Kidney (tissue), 22 donors: ENCODE measurements at places on chromosomes 3 and 15. TPM values are rescaled to one million over a fixed set of nuclear protein-coding genes. Genes with fewer than 3 reads are reported as not detected.

Gene FAM3D
- 0.60 TPM for total RNA-seq

Gene SLC28A2
- total RNA-seq: not detected

Gene RLBP1
- total RNA-seq: not detected

Gene SERINC4
- total RNA-seq: 0.13 TPM

Gene ACAD11
- 21.4 TPM for total RNA-seq

Gene NISCH
- 98.7 TPM for total RNA-seq

Gene CHRM5
- total RNA-seq: 0.06 TPM

Gene SLC51B
- total RNA-seq: 2.9 TPM

Gene SPATA12
- not detected for total RNA-seq

Gene CFAP20DC
- total RNA-seq: 3.2 TPM

Gene ADGRG7
- total RNA-seq: not detected

Gene DUOX2
- total RNA-seq: 0.28 TPM

Gene TMEM158
- 5.1 TPM for total RNA-seq

Gene ITPKA
- 0.66 TPM for total RNA-seq

Gene CRTC3
- total RNA-seq: 49.0 TPM

Gene P4HTM
- total RNA-seq: 63.7 TPM

Gene HESX1
- total RNA-seq: 0.79 TPM

Gene SLC38A3
- total RNA-seq: 1.6 TPM

Gene SLC2A2
- total RNA-seq: 12.6 TPM

Gene CCRL2
- 2.8 TPM for total RNA-seq

Gene DET1
- total RNA-seq: 6.8 TPM
